Pulmonary artery endothelial cell (primary cell): ENCODE measurements at places on chromosomes 5 and 9.

- DNase-seq: no peak
These were observed 115.4 kb downstream of the LHX2 start for GRCh38 chr9:124126648-124127646.

DNA sequence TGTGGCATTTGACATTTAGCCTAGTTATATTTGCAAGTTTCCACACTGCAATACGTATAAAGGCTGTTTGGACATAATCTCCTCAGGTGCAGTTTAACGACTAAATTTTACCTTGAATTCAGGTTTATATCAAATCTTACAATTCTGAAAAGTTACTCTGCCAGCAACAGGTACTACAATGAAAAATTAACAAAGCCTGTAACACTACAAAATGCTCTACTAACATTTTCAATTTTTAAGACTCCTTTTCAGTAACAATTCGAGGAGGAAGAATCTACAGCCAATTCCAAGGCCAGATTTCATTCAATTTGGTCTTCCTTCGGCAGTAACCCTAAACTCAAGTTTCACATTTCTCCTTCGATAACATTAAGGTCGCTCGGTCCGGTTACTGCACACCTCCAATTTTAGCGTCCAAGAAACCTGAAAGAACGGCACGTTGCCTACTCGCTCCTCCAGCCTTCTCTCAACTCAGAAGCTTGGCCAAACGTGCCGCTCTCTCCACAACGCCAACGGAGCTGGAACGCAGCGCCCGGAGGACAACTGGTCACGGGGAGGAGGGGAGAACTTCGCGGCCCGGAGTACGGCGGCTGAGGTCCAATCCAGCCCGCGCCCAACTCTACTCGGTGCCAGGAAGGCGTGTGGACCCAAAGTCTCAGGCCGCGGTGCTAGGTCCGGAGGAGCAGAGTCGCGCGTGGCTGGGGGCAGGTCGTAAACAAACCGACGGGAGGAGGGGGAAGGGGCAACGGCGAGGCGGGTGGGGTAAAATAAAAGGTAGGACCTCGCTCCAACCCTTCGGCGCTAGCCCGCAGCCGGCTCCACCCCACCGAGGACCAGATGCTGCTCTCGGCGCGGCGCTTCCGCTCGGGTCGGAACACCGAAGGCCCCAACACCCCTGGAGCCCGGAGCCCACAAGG is 681 bp downstream of the FNIP1 start:
- DNase-seq: no peak

DNA sequence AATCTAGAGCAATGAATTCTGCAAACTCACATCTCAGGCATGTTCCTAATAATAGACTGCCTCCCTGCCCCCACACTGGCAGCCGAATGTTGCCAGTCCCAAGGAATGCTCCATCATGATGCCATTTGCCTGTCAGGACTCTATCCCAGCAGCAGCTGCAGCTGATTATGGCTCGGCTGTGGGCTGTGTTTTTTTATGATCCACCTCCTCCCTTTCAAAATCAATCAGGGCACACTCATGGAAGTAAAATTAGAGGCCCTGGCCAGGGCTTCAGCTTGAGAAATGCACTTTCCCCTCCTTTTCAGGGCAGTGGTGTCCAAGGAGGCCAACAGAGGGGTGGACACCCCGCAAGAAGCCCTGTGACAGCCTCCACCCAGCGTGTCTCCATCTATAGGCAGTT is 176.7 kb upstream of the S1PR3 start:
- no peak for DNase-seq

GRCh38 chr9:114316605-114317230 is 6.2 kb upstream of the ORM1 start:
- no peak for DNase-seq

DNA sequence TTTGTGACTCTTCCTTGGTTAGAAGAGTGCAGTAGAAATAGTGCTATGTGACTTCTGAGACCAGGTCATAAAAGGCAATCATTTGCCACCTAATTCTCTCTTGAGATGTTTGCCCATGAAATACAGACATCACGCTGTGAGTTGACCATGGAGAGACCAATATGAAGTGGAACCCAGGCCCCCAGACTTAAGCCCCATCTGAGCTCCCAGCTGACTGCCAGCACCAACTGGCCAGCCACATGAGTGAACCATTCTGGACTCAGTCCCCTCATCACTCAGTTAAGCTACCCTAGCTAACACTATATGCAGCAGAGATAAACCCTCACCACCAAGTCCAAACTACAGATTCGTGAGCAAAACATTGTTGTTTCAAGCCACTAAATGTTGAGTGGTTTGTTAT is 60.7 kb upstream of the NIPBL start:
- no peak for DNase-seq

DNA sequence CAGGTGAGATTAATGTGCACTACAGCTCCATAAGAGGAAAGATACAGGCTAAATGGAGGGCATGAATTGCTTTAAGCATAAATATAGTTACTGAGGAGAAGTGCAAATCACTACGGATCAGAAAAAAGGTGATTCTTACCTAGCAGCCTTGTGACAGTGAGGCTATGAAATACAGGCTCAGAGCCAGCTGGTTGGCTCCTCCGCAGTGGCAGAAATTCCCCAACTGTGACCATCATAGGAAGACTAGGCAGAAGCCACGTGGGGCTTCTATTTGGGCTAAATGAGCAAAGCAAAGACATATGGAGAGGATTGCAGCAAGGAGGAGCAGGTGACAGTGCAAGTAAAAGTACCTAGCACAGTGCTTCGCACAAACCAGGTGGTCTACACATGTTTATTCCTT is 40.5 kb downstream of the CDO1 start:
- no peak for DNase-seq

GRCh38 chr9:121732886-121733285 is 81.5 kb downstream of the DAB2IP start:
- DNase-seq: no peak

- no peak for DNase-seq
These were observed 2.1 kb downstream of the CHSY3 start for GRCh38 chr5:129906177-129906887.

- DNase-seq: no peak
These were observed 1.1 kb upstream of the PDZD2 start for GRCh38 chr5:31637851-31638250.

DNA sequence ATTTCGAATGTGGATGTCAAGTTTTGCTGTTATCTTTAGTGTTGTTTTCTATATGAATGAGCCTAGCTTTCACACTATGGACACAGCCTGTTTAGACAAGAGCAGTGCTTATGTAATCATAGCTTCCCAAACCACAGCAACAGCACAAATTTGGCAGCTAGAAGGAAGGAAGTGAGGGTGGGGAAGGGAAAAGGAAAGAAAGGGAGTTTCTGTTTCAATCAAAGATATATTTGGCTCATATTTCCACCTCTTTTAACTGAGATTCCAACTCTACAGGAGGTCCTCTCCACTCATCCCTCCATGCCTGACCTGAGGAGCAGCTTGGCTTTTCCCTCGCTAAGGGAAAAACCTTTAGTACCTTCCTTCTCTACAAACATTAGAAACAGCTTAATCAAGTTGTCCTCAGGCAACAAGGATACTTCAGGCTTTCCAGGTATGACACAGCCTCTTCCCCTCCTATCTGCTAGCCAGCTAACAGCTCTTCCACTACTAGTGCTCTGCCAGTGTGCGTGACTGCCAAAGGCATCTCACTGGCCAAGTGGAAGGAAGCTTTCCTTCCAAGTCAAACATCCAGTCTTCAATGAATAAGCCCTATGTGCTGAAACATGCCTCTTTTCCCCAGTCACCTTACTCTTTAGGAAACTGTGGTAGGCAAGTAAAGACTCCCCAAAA is 268.6 kb upstream of the PTGER4 start:
- DNase-seq: no peak

GRCh38 chr5:14250084-14250695 is 107.0 kb downstream of the TRIO start:
- no peak for DNase-seq

- DNase-seq: peak; percentile 13
These were observed 35.4 kb downstream of the UBE2R2 start for GRCh38 chr9:33852216-33852826.

- no peak for DNase-seq
These were observed 609.6 kb downstream of the TAF11L14 start for GRCh38 chr5:18243846-18244245.

- no peak for DNase-seq
These were observed 17.6 kb upstream of the CSF1R start for GRCh38 chr5:150103678-150104549.

GRCh38 chr5:150469718-150470469 is 20.4 kb upstream of the RPS14 start:
- peak; percentile 41 for DNase-seq

DNA sequence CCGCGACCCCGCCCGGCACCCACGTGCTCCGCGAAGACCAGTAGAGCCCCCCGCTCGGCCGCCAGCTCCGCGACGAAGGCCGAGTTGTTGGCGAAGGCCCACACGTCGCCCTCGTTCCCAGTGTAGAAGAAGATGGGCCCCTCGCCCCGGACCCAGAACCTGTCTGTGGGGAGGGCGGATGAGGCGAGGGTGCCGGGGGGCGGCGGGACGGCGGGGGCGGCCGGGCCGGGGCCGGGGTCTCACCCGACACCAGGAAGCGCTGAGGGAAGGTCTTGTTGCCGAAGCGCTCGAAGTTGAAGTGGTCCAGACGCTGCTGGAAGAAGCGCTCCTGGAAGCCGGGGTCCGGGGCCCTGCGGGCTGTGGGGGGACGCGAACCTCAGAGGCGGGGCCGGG is 317 bp downstream of the DPP7 start:
- DNase-seq: no peak

GRCh38 chr9:74577956-74578355 is 80.8 kb downstream of the RORB start:
- DNase-seq: no peak

- DNase-seq: no peak
These were observed 5.0 kb downstream of the NUDT2 start for GRCh38 chr9:34334337-34334824.

GRCh38 chr9:17739022-17739421 is 160.2 kb downstream of the SH3GL2 start:
- DNase-seq: no peak

DNA sequence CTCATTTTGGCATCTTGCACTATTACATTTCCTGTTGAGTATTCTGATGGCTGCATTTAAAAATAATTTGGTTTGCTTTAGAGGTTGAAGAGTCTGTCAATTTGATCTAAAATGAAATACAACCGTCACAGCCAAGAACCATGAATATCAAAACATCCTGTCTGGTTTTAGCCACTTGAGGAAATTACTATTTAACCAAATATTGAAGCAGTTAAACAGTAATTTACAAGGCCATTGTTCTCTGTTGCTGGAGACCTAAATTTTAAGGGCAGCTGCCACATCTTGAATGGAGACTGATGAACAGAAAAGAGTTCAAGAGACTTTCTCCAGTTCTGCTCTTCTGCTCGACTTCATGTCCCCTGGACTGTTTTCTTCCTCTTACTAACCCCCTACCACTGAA is 549.4 kb downstream of the LRRC70 start:
- DNase-seq: no peak

- no peak for DNase-seq
These were observed 226.6 kb upstream of the TBCA start for GRCh38 chr5:78002690-78003089.

- no peak for DNase-seq
These were observed at the start of gene JADE2 for GRCh38 chr5:134524826-134525682. TSS of gene JADE2 (plus strand) at chr5:134525670. CDS start at chr5:134535858, 10,188 bp downstream.

- DNase-seq: no peak
These were observed 567.0 kb downstream of the BNC2 start for GRCh38 chr9:16303506-16303905.

GRCh38 chr9:23764219-23764618 is 61.8 kb downstream of the ELAVL2 start:
- no peak for DNase-seq

- DNase-seq: no peak
These were observed 20.4 kb downstream of the FAT2 start for GRCh38 chr5:151570512-151571269.

DNA sequence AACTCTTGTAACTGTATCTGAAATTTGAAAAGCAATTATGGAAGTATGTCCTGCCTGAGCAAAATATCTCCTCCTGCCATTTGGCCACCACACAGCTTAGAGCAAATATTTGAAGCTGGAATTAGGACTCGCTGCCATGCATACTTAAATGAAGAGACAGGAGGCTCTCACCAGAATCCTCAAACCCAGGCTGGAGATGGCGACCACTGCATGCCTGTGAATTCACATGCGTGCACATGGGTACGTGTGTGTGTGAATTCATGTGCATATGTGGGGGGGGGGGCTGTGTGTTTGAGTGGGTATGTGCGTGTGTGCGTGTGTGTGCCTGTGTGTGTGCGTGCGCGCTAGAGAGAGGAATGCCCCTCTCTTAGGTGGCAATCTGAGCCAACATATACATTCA is 84.1 kb upstream of the IRX1 start:
- DNase-seq: no peak

- DNase-seq: no peak
These were observed 49.2 kb downstream of the EBF1 start for GRCh38 chr5:159050316-159051143.
